Osteoblast (primary cell): ENCODE measurements at places on chromosomes 2 and 18. TPM values are rescaled to one million over a fixed set of nuclear protein-coding genes. Genes with fewer than 3 reads are reported as not detected.

- H3K27ac ChIP-seq: no peak overlapping the region
- H3K27me3 ChIP-seq: no peaks in the 10 kb centered on the region
- DNase-seq: no peak
- no peaks in the 10 kb centered on the region for H3K36me3 ChIP-seq
- H3K4me1 ChIP-seq: no peaks in the 10 kb centered on the region
- no peak overlapping the region for H3K4me3 ChIP-seq
Observed at GRCh38 chr2:100408104-100408503, 9.4 kb downstream of the CHST10 start.

GRCh38 chr2:57937456-57937855 is 109.2 kb upstream of the VRK2 start:
- no peaks in the 10 kb centered on the region for H3K4me1 ChIP-seq
- DNase-seq: no peak
- H3K4me3 ChIP-seq: no peak overlapping the region
- H3K27ac ChIP-seq: no peak overlapping the region

DNA sequence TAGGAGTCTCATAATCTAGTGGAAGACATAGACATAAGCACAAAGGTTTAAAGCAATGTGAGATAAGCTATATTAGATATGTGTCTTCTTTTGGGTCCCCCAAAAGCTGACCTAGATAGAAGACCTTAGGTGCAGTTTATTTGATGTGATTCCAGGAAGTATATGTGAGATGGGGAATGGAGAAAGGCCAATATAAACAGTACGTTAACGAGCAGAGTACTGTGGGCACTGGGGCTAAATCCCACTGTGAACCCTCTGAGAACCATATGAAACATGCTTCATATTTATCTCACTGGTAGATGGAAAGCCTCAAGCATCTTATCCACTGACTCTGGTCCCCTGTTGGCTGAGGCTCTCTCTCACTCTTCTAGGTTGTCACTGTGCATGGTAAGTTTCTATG is 62.6 kb upstream of the ZC3H15 start:
- DNase-seq: no peak
- H3K36me3 ChIP-seq: no peaks in the 10 kb centered on the region
- no peak overlapping the region for H3K27ac ChIP-seq
- H3K4me1 ChIP-seq: no peaks in the 10 kb centered on the region
- H3K4me3 ChIP-seq: no peak overlapping the region

DNA sequence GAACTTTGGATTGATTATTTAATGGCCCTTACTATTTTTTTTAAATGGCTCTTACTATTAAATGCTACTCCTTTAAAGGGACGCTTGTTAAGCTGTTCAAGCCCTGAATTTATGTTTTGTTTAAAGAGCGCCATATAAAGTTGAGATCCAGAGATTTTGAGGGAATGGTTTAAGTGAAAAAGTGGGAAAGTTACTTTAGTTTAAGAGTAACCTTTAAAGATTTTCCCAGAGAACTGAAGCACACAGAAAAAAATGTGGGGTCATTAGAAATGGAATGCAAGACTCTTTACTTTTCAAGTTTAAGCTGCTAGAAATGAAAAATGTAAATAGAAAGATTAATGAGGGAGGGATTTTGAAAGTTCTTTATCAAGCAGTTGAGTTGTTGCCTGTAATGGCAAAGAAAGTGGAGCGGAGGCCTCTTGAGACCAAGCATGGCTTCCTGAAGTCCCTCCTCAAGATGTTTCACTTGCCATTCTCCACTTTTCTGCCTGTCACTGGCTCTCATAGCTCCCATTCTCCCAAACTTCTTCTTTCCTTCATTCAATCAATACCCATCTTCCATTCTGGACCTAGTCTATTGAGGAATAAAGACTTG is 93.2 kb downstream of the KCNS3 start:
- H3K36me3 ChIP-seq: no peaks in the 10 kb centered on the region
- peaks cover 3% of the 10 kb centered on the region for H3K4me1 ChIP-seq
- no peak overlapping the region for H3K4me3 ChIP-seq
- no peaks in the 10 kb centered on the region for H3K27me3 ChIP-seq
- H3K27ac ChIP-seq: no peak overlapping the region
- DNase-seq: no peak

GRCh38 chr2:120402508-120402907 is 56.6 kb downstream of the INHBB start:
- no peak overlapping the region for H3K27ac ChIP-seq
- peak; percentile 48 for DNase-seq
- H3K36me3 ChIP-seq: no peaks in the 10 kb centered on the region
- peaks cover 10% of the 10 kb centered on the region for H3K27me3 ChIP-seq

DNA sequence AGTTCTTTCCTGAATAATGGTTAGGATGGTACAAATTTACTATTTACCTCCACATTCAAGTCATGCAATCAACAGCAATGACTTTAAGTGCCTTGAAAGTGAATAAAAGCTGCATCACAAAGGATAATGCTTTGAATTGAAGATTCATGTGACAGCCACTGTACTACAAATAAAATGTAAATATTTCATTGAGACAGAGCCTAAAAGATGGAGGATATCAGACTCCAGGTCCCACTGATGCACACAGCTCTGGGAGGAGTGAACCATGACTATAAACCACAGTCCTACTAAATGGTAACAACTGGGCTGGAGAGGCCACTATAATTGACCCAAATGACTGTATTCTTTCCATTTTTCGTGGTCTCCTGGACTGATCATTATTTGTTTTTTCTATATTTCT is 576.9 kb downstream of the ADCYAP1 start:
- H3K27ac ChIP-seq: no peak overlapping the region
- H3K4me3 ChIP-seq: no peak overlapping the region
- no peaks in the 10 kb centered on the region for H3K4me1 ChIP-seq
- H3K27me3 ChIP-seq: no peaks in the 10 kb centered on the region

GRCh38 chr2:216181351-216181750 is 72.2 kb downstream of the XRCC5 start:
- H3K36me3 ChIP-seq: peaks cover 40% of the 10 kb centered on the region
- no peak for DNase-seq
- no peak overlapping the region for H3K27ac ChIP-seq
- H3K27me3 ChIP-seq: no peaks in the 10 kb centered on the region
- H3K4me1 ChIP-seq: no peaks in the 10 kb centered on the region
- H3K4me3 ChIP-seq: no peak overlapping the region

- no peak overlapping the region for H3K27ac ChIP-seq
- H3K27me3 ChIP-seq: no peaks in the 10 kb centered on the region
- no peaks in the 10 kb centered on the region for H3K36me3 ChIP-seq
- H3K4me3 ChIP-seq: no peak overlapping the region
Observed at GRCh38 chr18:27719680-27720079, 457.2 kb downstream of the CDH2 start.

The SPIRE1 gene
- total RNA-seq: 61.6 and 64.4 TPM in 2 replicates

The B4GALT6 gene
- 2.2 and 2.9 TPM in 2 replicates for total RNA-seq

The SYT4 gene
- not detected in 2 replicates for total RNA-seq

The CNTNAP5 gene
- total RNA-seq: not detected in 2 replicates
